ENCODE measurements at places on chromosomes 12 and 14.

GRCh38 chr12:132638541-132639408, 20.2 kb downstream of the P2RX2 start:
- peak; percentile 3 for DNase-seq

GRCh38 chr12:19223018-19223417, 93.5 kb downstream of the PLEKHA5 start:
- no peak for DNase-seq

GRCh38 chr12:21764065-21764464, 10.4 kb downstream of the KCNJ8 start:
- no peak for DNase-seq

DNA sequence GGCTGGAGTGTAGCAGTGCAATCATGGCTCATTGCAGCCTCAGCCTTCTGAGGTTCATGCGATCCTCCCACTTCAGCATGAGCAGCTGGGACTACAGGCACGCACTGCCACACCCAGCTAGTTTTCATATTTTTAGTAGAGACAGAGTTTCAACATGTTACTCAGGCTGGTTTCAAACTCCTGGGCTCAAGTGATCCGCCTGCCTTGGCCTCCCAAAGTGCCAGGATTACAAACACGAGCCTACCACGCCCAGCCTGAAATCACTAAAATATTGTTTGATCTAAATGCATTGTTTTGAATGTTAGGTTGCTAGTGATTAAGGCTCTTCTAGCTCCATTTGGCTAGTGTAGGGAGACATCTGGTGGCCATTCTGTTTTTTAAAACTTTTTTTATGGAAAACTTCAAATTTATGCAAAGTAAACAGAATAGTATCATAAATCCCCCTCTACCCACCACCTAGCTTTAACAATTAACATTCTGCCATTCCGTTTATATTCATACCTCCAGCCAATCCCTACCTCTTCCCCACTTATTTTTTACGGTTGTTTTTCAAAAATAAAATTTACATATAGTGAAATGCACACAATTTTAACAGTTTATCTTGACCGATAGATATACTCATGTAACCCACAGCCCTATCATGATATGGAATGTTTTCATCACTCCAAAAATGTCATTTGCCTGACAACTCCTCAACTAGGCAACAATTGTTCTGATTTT, 37.8 kb downstream of the MYO1H start:
- peak; percentile 37 for DNase-seq

DNA sequence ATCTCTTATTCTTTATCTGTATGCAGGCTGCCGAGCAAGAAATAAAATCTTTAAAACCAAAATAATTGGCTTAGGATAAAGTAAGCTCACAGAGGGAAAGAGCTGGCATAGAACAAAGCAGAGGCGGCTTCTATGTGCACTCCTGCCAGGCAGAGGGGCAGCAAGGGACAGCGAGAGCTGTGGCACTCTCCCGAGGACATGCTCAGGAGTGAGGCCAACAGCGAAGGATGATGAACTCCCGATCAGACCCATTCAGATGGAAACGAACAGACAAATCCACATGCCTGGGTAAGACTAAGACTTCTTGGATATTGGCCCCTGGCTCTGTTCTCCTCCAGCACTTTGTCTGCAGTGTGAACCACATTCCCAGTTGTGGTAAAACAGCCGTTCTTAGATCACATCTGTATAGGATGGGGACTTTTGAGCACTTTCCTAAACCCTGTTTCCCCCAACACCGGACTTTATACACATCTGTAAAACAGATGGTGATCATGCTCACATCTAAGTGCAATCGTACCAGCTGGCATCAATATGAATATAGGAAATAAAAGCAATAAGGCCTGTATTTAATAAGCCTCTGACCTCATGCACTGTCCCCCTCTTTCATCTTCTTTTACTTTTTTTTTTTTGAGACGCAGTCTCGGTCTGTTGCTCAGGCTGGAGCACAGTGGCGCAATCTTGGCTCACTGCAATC, 134.1 kb downstream of the PPM1H start:
- peak; percentile 16 for DNase-seq

DNA sequence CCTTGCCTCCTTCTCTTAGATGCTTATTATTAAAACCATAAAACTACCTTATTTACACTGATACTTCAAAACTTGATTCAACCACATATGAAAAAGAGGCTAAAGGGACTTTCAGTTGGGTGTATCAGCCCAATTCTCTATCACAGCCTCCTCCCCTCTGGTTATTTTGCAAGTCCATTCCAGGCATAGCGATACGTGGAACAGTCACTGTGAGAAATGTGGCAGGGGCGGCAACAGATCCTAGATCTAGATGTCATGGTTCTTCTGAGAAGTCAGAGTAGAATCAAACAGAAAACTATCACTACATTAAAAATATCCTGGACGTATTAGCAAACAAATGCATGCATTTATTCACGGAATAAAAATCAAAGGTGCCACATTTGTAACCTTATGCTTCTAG, 83.2 kb downstream of the RALGAPA1 start:
- no peak for DNase-seq

- no peak for DNase-seq
These were observed 45.6 kb downstream of the PITPNM2 start for GRCh38 chr12:123105211-123105826.

- no peak for DNase-seq
These were observed 154.3 kb downstream of the TMX1 start for GRCh38 chr14:51394384-51394783.

DNA sequence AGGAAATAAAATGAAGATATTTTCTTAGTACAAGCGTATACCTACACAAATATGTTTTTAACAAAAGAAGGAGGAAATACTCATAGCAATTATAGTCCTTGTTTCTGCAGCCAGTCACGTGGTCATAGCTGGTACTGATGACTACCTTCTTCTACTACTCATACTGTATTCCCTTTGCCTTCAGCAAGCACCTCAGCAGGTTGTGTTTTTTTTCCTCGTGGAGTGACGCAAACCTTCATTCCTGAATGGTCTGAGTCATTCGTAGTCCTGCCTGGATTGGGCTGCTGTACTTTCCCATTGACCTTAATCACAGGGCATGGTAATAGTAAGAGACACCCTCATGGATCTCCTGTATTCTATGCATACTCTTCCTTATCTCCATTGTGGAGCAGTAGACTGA, 25.7 kb upstream of the SLC16A7 start:
- no peak for DNase-seq

- no peak for DNase-seq
These were observed 61.1 kb upstream of the DLK1 start for GRCh38 chr14:100665511-100666032.

DNA sequence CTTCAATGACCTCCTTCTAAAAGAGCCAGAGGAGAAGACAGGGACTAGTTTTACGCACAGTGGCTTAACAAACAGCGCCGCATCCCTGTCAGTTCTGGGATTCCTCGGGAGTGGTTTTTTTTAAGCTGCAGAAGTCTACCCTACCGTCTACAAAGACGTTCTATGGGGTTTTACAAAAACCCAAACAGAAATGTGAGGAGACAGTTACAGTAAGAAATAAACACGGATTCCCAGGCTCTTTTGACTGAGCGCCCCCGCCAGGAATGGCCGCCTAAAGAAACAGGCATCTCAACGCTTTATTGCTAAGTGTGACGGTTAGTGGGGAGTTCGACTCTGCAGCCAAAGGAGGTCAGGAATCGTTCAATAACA, 484 bp downstream of the ALKBH1 start:
- DNase-seq: no peak

GRCh38 chr14:64064447-64064846, 211.6 kb downstream of the SYNE2 start:
- no peak for DNase-seq

- no peak for DNase-seq
These were observed 13.7 kb downstream of the TCTN1 start for GRCh38 chr12:110627500-110628195.

DNA sequence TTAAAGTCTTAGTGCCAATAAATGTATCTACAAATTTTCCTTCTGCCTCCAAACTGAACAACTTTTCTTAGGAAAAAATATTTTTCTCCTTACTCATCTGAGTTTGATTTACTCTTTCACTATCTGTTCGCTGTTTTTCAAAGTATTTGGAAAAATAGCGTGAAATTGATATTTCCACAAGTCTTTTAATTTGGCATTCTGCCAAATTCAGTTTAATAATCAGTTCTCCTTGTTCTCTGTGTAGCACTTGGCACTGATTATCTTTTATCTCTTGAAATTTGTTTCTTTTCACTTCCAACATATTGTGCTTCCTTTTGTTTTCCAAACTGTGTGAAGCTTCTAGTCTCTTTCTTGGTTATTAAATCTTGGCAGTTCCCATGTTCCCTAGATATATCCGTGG, 559.8 kb downstream of the RPL10L start:
- DNase-seq: no peak

DNA sequence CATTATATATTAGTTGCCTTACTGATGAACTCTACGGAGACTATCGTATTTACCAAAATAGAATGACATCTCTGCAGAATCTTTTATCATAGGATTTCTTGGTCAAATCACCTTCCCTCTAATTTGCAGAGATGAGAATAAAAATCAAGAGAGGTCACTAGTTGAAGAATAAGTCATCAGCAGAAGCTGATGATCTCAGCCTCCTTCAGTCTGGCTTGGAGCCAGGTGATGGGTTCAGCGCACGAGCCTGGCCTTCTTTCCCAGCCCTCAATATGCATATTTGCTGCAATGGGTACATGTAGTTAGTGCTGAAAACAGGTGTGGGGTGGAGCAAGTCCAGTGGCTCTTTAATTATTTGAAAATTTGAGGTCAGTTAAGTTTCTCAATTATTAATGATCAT, 19.2 kb upstream of the EMP1 start:
- DNase-seq: no peak

GRCh38 chr12:92987846-92988621, 58.9 kb upstream of the EEA1 start:
- DNase-seq: no peak

DNA sequence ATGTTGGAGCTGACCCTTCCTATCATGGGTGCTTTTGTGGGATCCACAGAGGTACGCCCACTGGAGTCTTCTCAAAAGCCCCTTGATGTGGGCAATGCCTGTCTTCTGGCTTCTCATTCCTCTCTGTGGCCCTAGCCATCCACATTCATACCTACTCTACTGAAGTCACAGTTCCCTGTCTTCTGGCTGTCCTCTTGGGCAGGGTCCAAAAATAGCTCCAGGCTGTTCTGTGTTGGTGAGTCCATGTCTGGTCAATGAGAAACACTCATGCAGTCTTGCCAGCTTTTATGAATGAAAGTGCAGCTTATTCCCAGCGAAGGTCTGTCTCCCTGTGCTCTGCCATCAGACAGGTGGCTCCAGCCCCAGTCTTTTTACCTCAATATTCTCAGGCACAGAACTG, 135.9 kb upstream of the MDM1 start:
- no peak for DNase-seq

DNA sequence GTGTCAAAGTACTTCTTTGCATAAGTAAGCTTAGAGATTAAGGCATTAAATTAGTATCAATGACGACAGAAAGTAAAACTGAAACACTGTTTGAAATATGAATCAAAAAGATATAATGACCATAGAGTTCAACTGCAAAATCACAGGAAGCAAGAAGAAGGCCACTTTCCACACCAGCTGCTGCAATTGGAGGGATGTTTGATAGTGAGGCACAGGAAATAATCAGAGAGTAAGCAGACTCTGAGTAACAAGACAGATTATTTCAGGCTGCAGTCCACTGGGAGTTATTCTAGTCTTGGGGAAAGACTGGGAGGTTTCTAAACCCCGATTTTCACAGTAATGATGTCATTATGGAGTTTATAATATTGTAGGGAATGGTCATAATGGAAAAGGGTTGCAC, 12.9 kb downstream of the MDGA2 start:
- no peak for DNase-seq

DNA sequence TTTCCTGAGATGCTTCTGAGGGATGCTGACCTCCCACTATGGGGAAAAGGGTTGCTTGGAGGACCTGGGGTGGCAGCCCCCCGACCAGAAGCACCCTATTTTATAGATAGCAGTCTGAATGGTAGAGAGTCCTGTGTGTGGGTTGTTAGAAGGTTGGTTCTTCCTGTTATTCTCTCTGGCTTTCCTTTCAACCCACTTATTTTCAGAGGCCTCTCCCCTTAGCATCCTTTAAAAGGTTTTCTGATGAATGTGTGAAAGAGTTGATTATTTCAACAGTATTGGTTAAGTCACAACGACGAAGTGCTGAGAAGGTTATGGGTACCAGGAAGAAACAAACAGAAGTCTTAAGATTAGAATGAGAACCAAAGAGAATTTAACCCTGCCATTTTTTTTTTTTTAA, 20.8 kb upstream of the MANSC4 start:
- DNase-seq: no peak

DNA sequence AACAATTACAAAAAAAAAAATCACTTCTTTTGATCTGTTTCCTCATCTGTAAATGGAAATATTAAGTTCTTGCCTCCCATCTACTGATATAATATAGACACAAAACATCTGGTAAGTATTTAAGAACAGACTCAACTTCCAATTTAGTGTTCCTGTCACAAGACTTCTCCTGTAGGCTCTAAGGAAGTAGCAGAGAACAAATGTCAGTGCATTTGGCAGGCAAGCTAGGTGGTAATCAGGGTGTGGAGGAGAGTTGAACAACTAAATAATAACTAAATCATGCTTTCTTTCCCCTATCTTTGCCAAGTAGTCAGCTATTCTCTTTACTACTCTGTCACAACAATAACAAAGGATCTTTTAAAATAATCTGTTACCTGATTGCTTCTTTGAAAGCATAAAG, 22.1 kb downstream of the BAZ1A start:
- DNase-seq: no peak
